ENCODE measurements at places on chromosomes 3 and 15.

GRCh38 chr15:87816811-87817210 lies 439.7 kb downstream of the NTRK3 start:
- DNase-seq = peak; percentile 9

DNA sequence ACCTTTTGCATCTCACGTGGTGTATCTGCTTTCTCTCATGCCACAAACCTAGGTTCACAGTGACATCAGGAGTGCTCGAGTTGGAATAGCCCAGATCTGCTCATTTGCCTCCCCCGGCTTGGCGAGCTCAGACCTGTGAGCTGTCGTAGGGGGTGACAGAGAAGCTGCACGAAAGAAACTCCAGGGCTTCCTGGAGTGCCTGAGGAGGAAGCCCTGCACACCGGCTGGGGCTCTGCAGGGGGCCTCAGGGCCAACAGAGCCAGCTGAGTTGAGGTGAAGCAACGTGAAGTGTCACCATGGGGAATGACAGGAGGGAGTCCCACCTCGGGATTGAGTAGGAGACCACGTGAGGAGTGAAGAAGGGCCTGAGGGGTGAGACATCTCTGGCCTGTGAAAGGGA lies 62.5 kb downstream of the RPN1 start:
- no peak for DNase-seq

- DNase-seq = peak; percentile 47
Measured at GRCh38 chr3:143036557-143036956, 35.2 kb downstream of the U2SURP start.

GRCh38 chr3:100706365-100706764 lies 2.9 kb upstream of the TFG start:
- DNase-seq = no peak

GRCh38 chr15:93012786-93013185 lies 76.2 kb downstream of the RGMA start:
- DNase-seq = no peak

DNA sequence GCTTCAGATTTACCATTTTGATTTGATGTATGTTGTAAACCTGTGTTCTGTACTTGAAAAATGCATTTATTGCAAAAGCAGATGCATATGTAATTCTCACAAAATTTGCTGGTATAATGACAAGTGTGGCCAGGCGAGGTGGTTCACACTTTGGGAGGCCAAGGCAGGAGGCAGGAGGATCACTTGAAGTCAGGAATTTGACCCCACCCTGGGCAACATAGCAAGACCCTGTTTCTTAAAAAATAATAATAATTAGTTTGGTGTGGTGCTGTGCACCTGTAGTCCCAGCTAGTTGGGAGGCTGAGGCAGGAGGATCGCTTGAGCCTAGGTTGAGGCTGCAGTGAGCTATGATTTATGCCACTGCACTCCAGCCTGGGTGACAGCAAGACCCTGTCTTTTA lies 4.7 kb upstream of the HYKK start:
- DNase-seq = no peak

- peak; percentile 54 for DNase-seq
Measured at GRCh38 chr3:138408751-138409570, 25.5 kb upstream of the ESYT3 start.

DNA sequence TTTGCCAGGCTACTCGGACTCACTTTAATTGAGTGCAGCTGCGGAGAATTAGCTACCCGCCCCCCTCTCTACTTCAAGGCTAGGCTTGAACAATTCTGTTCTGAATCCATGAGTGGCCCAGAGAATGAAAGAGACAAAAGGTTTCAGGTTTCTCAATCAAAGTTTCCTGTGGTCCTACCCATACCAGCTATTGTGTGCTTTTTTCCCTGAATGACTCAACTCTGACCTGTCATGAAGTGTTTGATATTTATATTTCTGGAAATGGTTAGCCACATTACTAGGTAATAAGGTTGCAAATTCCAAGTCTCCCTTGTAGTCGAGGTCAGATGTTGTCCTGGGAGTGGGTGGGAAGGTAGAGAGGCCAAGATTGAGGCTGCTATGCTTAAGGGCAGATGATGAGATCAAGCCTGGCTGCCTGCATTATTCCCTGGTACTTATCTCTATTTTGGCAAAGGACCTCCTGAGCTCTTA lies 392.7 kb upstream of the TBL1XR1 start:
- peak; percentile 75 for DNase-seq

- no peak for DNase-seq
Measured at GRCh38 chr3:38157117-38157516, 8.2 kb upstream of the OXSR1 start.

- no peak for DNase-seq
Measured at GRCh38 chr3:188064831-188065493, 89.0 kb upstream of the LPP start.

DNA sequence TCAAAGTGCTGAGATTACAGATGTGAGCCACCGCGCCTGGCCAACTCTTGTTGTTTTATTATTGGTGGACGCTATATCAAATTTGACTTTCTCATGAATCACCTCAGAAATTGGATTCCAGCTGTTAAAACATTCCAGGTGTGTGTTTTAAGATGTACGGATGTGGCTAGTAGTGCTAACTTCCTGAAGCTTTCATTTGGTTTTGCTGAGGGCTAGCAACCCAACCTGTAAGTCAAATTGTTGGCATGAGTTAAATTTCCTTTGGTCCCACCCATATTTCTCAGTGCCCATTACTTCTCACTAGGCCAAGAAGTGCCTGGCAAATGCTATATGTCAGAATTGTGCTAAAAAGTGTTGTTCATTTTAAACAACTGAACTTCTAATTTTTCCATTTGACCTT lies 13.1 kb upstream of the KAT2B start:
- DNase-seq = no peak

- no peak for DNase-seq
Measured at GRCh38 chr15:95464509-95464908, 866.0 kb upstream of the NR2F2 start.

DNA sequence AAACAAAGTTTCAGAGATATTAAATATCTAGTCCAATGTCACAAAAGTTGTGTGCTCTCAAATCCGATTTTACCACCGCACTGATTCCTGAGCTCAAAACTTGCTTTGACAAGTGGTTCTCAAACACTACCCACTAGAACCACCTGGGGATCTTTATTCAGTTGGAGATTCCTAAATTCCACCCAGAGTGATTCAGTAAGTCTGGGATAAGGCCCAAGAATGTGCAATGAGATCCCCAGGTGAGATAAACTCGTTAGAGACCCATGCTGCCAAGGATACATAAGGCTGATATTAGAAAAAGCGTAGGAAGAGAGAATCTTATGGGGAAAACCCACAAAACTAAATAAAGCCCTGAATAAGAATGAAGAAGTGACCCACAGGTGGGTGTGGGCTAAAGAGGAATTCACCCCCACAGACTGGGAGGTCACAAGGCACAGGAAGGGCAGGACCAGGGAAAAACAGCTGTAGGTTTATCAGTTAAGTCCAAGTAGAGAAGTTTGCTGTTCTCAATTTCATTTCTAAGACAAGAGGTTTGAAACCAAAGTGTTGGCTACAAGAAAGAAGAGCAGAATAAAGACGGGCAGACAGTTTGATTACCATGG lies 11.5 kb upstream of the RPS17 start:
- peak; percentile 27 for DNase-seq

- DNase-seq = peak; percentile 27
Measured at GRCh38 chr3:186213946-186214345, 105.1 kb upstream of the ETV5 start.

DNA sequence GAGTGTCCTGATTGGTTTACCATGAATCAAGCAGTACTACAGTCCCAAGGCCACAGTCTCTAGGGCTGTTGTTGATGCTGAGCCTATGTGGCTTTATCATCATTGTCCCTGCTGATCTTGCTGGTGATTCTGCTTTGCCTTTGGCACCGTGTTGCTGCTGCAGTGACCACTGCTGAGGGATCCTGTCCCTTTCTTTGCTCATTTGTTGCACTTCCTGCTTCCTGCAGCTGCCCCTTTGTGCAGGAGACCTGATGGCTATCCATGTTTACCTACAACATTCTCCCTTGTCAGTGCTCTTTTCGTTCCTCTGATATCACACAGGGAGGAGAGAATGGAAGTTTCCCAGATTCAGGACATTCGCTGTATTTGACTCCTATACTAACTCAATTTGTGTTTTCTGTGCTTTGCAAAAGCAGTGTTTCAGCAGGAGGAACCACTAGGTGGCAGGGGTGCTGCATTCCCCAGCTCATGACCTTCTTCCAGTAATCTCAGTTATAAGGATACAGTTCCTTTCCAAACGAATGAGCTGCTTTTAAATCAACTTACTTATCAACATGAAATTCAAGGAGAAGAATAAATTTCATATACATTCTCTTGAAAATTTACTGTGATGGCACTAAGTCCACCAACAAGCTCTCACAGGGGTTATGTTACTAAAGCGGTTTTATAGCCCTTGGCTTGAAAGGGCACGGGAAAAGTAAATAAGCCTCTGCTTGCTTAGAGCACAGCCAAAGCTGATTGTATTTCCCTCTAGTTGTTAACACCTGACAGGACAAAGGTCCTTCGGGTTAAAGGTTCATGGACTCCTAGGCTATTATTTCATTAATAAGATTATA lies 9.7 kb upstream of the THUMPD3 start:
- peak; percentile 74 for DNase-seq

DNA sequence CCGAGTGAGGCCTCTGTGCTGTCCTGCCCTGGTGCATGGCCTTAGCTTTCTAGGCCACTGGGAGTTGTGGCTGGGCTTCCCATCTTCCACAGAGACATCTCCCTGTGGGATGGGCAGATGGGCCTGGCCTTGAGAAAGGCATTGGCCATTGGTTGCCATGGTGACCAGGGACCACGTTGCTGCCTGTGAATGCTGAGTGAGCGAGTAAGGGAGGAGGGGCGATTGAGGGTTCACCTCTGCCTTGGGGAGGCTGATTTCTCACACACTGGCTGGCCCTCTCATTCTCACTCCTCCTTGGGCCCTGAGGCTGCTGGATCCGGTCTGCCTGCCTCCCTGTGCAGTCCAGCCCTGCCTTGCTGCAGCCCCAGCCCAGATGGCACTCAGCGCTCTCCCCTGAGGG lies 26.4 kb upstream of the DOCK3 start:
- no peak for DNase-seq

GRCh38 chr15:35443376-35443775 lies 102.6 kb downstream of the DPH6 start:
- no peak for DNase-seq

GRCh38 chr15:42065033-42065432 lies 29.3 kb downstream of the PLA2G4D start:
- DNase-seq = no peak

DNA sequence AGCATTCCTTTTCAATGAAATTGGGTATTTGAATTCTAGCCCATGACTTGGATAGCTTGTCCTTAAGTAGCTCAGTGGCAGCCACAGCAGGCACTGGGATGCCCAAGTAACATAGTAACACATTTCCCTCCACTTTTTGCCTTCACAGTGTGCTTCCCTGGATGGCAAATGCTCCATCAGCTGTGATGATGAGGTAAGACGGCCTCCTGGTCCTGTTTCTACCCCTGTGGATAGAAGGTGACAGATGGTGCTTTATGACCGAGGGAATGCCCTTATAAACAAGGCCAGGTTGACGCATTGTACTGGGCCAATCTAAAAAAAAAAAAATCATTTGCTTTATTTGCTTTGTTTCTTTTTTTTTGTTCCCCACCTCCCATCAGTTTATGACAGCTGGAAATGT lies 41.8 kb upstream of the LRTM1 start:
- no peak for DNase-seq

DNA sequence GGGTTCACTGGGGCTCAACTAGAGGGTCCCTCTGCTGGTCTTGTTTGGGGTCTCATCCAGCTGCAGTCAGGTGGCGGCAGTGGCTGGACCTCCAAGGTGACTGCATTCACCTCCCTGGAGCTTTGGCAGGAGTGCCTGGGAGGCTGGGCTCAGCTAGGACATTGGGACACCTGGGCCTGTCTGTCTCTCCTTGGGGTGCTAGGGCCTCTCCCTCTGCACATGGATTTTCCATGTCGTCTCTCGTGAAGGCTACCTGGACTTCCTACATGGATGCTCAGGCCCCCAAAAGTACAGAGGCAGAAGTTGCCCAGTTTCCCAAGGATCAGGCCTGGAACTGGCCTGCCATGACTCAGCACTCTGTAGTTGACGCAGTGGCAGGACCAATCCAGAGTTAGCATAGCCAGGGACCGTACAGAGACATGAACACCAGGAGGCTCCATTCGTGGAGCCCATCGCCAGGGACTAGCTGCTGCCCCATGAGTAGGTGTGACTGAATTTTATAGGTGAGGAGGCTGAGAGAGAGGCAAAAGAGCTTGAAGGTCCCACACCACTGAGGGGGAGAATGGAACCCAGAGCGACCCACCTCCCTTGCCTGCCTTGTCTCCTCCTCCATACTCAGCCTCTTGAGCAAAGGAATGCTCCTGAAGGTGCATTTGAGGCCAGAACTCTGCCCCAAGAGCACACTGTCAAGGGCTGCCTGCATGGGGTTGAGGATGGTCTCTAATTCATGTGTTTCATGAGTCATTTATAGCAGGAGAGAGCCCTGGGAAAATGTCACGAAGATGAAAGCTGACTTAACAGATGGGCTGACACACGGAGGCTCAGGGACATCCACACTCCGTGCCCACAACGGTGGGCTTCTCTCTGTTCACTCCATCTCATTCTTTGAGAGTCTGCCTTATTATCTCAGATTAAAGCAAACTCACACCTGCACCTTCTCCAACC lies 13.0 kb upstream of the ALDH1A3 start:
- DNase-seq = no peak

DNA sequence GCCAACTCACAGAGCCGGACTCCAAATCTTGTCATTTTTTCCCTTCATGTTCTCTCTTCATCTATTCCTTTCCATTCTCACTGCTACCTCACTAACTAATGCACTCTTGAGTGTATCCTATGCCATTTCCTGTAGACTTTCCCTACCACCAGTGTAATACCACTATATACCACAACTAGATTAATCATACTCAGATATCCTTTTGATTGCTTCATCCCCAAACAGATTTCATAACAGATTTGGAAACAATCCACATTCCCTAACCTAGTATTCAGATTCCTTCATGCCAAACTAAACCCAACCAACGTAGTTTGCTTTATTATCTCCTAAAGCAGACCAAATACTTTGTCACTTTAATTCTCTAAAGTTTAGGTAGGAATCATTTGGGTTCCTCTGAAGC lies 2.6 kb upstream of the PLOD2 start:
- peak; percentile 26 for DNase-seq

All from suppressor macrophage treated with lipopolysaccharide for 4 hours (primary cell).